ENCODE measurements at places on chromosomes 1 and 21.

DNA sequence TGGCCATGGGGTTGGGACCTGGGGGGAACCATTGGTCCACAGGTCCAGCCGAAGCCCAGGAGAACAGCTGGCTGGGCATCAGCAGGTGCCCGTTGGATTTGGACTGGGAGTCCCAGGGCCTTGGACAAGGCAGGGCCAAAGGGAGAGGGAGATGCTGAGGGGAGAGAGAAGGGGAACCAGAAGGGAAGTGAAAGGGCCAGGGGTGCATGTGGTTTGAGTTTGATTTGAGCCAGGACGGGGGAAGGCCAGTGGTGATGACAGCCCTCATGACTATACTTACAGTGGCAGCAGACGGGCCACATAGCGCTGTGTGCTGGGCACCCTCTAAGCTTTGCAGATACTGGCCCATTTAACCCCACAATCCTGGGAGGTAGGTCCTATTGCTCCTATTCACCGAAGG lies 18.8 kb downstream of the AGRN start:
- DNase-seq, result no peak

DNA sequence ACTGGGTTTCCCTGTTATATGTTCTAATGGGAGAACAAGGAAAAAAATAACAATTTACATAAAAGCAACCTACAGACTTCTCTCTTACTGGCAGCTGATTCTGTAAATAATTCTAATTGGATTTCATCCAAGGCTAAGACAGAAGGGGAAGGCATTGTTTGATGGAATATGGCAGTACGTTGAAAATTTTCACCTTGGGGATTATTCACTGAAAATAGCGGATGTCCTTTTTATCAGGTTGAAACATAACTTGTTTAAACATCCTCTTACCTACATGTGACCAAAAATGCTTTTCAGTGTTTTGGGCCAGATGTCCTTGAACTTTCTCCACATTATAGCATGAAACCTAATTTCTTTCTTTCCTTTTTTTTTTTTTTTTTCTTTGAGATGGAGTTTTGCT lies 24.9 kb downstream of the TSNAX start:
- no peak for DNase-seq

DNA sequence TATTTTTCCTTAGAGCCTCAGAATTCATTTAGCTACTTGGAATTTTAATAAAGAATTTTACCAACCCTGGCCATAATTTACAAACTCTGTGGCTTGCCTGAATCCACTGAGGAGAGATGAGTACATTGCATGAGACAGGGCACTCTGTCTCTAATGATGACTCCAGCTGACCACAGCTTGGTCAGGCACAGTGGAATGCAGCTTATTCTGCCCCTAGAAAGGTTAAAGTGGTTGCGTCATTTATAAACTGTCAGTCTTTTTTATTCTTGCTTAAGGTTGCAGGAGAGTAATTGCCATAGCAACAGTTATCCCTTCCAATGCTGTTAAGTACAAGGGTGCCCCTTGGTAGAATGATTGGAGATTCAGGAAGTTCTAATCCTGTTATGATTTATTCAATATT lies 28.3 kb downstream of the PDE4B start:
- DNase-seq, result no peak

DNA sequence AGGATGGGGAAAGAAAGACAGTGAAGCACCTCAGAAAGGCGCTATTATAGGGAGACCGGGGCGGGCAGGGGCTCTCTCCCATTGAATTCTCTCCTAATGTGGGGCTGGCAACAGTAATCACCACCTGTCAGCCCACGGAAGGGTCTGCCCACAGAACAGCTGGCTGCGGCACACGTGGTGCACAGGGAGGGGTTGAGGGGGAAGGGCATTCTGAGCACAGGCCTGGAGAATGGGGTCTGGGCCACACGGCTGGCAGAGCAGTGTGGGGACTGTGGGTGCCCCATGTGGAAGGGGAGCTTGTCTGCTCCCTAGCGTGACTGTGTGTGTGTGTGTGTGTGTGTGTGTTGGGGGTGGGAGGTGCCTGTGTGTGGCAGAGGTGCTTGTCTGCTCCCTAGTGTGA lies 4.1 kb downstream of the OLFML3 start:
- no peak for DNase-seq

DNA sequence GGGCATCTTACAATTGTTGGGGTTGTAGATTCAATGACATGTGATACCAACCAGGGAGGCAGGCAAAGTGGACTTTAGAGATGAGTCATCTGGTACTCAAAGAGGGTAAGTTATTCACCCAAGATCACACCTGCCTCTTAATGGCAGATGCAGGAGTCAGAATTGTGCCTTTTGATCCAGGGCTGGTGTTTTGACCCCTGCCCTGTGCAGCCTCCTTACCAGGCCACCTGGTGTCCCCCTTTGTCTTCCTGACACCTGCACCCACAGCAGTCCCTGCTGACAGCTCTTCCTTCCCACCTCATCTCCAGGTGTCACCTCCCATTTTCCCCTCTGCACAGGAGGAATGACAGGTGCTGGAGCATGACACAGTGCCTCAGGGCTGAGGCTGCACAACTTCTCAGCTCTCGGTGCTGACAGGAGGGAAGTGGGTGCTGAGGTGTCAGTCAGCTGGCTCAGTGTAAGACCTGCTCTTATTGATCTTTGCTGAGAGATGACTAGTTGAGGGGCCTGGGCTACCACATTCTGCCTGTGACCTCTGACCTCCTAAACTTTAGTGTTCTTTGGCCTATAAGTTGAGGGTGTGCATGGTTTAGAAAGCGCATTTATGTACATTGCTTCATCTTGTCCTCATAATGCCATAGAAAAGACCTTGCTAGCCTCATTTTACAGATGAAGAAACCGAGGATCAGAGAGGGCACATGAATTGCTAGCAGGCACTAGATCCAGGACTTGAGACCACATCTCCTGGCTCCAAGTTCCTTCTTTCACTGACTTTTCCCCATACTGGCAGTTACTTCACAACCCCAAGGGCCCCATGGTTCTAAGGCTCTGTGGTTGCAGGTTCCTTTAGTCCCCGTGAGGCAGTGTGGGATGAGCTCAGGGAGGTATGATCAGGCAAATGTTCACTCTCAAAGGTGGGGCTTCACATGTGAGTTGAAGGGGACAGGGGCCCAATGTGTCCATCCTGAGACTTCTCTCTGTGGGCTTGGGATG lies 31.3 kb downstream of the CACNA1E start:
- DNase-seq, result no peak

- DNase-seq, result no peak
Measured at GRCh38 chr1:169105434-169106094, 926 bp upstream of the ATP1B1 start.

DNA sequence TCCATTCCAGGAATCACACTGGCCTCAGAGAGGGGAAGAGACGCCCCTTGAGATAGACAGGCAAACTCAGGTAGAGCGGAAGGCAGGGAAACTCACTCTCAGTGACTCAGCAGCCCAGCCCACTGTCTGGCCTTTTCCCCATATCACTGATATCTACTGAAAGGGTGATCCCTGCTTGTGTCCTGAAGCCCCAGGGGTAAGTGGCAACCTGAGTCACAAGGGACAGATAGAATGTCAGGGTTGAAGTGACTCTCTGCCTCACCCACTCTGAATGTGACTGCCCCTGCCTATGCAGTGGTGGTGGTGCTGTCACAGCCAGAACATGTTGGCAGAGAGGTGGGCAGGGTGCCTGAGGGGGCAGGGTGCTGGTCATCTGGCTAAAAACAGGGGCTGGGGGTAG lies 157.5 kb upstream of the FGGY start:
- DNase-seq, result no peak

GRCh38 chr21:34202553-34203372 lies 129.4 kb downstream of the MRPS6 start:
- DNase-seq, result no peak

- DNase-seq, result no peak
Measured at GRCh38 chr1:51518586-51519047, 449 bp downstream of the EPS15 start.

DNA sequence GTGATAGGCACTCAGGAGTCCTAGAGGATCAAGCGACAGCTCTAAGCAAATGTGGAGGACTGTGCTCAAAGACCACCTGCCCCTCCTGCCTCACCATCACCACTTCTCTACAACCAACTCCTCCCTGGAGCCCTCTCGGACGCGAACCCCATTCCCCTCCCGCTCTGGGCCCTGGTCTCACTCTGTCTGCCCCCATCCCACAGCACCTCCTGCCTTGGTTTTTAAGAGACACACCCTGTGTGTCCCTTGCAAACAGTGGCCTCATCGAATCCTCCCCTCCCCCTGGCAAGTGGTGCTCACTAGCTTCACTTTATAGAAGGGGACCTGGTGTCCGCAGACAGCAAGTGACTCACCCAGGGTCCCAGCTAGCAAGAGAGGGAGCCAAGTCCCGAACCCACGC lies 28.8 kb downstream of the EPHA8 start:
- DNase-seq, result no peak

All from stimulated activated CD8-positive, alpha-beta memory T cell treated with anti-CD3 and anti-CD28 coated beads, Interleukin-15, amount 100 ng/mL, for 4 hours (primary cell).